ENCODE measurements at places on chromosomes 11 and 22.

DNA sequence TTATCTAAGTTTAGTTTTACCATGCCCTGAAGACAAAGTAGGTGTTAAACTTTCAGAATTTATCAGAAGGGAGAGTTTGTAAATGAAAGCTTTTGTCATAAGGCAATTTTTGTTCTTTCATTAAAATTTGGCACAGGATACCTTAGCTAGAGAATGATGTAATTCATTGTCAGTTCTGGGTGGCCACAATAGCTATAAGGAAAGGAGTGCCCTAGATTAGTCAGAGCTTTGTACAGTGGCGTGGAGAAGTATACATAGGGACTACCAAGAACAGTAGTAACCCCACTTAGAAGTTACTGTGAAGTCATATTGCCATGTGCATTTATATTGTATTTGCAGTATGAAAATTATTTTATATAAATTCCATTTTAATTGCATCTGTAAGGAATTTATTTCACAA lies 126.3 kb upstream of the CARD18 start:
- DNase-seq = no peak

DNA sequence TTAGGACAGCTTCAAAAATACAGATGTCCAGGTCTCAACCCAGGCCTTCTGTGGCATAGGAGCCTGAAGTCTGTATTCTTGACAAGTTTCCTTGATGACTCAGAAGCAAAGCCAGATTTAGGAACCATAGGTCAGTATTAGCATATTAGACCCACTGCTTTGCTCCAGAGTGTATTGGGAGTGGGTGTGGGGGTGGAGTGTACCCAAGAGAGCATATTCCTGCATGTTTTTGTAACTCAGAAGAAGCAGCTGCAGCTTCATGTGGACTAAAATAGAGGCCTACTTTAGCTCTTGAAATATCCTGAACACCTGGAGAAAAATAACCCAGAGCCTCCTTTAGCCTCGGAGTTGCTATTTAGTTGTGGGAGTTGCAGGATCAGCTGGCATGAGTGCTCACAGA lies 106.7 kb downstream of the CCDC81 start:
- DNase-seq = no peak

- no peak for DNase-seq
Observed at GRCh38 chr22:24319451-24319850, 48.8 kb downstream of the SPECC1L start.

GRCh38 chr11:2761131-2762030 lies 61.6 kb upstream of the KCNQ1OT1 start:
- DNase-seq = no peak

DNA sequence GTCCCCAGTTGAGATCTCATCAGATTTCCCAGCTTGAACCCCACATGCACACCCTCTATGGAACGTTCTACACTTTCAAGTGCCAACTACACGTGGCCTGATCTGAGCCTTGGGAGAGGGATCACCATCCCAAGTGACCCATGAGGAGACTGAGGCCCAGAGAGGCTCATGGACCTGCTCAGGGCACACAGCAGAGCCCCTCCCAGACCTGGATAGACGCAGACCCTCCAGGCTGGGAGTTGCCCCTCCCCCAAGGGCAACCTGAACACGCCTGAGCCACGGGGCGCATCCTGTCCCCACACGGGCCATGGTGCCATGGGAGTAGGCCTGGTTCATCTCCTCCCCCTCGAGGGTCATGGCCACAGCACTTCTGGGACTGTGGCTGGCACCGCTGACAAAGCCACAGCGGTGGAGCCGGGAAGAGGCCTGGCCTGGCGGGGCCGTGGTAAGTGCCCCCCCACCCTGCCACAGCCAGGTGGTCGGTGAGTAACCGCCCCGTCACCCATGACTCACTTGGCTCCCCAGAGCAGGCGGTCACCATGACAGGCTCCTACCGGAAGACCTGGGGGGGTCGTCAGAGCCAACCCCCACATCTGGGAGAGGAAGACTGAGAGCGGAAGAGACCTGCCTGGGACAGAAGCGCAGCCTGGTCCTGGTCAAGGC lies 8.1 kb downstream of the WNT7B start:
- no peak for DNase-seq

DNA sequence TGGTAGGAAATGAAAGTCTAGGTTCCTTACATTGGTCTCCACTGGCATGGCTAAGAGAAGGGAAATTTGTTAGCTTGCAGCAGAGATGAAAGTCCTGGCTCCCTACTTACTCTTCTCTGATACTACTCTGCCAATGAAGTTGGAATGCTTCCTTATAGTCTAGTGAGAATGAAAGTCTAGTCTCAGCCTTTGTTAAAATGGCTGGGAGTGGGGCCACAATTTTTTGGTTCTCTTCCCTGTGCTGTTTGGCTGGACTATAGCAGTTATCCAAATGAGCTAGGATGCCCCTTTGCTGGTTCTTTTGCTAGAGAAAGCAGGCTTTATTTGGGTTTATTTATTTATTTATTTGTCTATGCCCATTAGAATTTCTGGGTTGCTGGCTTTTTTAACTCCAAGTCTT lies 414.3 kb downstream of the AASDHPPT start:
- DNase-seq = no peak

- no peak for DNase-seq
Observed at GRCh38 chr22:44736581-44737405, 15.6 kb upstream of the ARHGAP8 start.

GRCh38 chr11:68214173-68215086 lies 1.3 kb upstream of the KMT5B start:
- DNase-seq = no peak

GRCh38 chr11:14124350-14124749 lies 161.8 kb downstream of the SPON1 start:
- DNase-seq = no peak

DNA sequence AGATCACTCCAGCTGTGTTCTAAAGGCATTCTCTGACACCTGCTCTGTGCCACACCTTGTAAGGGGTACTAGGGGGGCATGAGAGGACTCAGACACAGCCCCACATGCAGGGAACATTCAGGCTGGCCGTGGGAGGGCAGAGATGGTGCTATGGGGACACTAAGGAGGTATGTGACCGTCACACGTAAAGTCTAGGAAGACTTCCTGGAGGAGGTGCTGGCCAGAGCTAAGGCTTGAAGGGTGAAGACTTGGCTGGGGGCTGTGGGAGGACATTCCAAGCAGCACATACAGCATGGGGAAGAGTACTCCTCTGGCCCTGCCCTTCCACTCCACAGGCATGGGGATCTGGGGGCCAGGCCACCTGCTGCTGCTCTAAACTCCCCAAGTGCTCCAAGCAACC lies 48.5 kb upstream of the TCF20 start:
- DNase-seq = no peak

- DNase-seq = no peak
Observed at GRCh38 chr22:23074451-23074850, 4.1 kb downstream of the GNAZ start.

- no peak for DNase-seq
Observed at GRCh38 chr11:75851203-75851602, 36.2 kb downstream of the UVRAG start.

GRCh38 chr22:44373234-44373633 lies 60.5 kb upstream of the SHISAL1 start:
- no peak for DNase-seq

- no peak for DNase-seq
Observed at GRCh38 chr11:124867700-124868099, 2.5 kb downstream of the ROBO3 start.

GRCh38 chr11:128421577-128422330 lies 165.6 kb downstream of the ETS1 start:
- DNase-seq = no peak

GRCh38 chr11:45412051-45412471 lies 125.9 kb upstream of the SYT13 start:
- no peak for DNase-seq

- DNase-seq = no peak
Observed at GRCh38 chr11:46102843-46103242, 18.4 kb downstream of the PHF21A start.

DNA sequence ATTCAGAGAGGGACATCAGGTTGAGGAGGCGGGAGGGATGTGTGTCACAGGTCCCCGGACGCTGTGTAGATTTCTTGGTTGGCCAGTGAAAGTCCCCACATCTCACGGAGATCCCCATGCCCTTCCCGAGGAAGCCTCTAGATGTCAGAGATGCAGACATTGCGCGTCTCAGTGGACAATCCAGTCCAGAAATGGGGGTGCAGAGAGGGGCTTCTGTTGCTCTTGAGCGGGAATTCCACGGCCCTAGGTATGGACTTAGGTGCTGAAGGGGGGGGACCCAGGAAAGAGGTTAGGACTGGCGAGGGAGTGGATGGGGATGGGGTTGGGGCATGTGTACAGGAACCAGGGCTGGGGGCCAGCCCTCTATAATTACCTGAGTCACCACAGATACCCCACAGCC lies 7.0 kb downstream of the THY1 start:
- DNase-seq = no peak

DNA sequence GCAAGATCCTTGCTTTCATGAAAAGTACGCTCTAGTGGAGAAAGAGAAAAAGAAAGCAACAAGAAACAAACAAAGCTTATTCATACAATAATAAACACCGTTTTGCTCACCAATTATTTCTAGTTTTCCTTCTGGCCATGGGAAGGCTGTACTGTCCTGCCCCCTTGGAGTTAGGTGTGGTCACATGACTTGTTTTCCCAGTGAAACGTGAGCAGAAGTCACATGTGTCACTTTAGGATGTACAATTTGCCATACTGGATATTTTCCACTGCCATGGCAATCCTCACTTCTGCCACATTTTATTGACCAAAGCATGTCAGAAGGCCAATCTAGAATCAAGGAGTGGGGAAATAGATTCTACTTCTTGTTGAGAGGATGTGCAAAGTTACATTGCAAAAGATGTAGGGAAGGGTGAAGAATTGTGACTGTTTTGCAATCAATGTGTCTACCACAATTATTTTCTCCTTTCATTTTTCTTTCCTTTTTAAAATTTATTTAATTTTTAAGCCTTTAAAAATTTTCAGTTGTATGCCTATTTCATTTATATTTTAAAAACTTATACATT lies 24.3 kb upstream of the TRAF6 start:
- DNase-seq = no peak

DNA sequence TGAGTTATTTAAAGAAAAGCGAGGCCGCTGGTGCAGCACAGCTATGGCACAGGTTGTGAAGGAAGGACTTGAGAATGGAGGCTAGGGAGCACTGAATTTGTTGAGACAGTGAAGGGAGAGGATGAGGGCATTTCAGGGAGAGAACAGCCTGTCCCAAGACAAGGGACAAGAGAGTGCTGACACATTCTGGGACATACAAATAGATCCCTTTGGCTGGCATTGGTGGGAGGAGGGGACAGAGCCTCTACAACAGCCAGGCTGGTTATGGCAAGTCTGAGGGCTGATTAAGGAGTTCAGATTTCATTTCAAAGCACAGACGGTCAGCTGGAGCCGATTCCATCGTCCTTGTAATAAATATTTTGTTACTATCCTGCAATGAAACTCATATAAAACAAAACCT lies 1.7 kb upstream of the SLC29A2 start:
- no peak for DNase-seq

DNA sequence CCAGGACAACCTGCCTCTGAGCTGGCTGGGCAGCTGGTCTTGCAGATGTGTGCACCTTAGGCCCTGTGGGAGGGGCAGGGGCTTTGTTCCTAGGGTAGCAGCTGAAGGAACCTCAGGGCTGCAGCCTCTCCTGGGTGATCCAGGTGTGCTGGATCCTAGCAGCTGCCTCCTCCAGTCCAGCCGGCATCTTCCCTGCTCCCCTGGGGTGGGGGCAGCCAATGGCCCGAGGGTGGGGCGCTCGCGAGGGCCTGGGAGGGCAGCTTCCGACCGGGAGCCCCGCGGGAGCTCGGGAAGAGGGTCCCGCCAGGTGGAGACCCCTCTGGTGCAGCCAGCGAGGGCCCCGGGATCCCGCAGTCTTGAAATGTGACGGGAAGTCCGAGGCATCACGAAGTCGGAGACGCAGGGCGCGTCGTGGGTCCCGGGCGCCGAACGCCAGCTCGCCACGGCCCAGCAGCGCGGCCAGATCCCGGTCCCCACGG lies 1.7 kb downstream of the IFITM1 start:
- no peak for DNase-seq

GRCh38 chr11:129620237-129621104 lies 195.2 kb upstream of the TMEM45B start:
- no peak for DNase-seq

DNA sequence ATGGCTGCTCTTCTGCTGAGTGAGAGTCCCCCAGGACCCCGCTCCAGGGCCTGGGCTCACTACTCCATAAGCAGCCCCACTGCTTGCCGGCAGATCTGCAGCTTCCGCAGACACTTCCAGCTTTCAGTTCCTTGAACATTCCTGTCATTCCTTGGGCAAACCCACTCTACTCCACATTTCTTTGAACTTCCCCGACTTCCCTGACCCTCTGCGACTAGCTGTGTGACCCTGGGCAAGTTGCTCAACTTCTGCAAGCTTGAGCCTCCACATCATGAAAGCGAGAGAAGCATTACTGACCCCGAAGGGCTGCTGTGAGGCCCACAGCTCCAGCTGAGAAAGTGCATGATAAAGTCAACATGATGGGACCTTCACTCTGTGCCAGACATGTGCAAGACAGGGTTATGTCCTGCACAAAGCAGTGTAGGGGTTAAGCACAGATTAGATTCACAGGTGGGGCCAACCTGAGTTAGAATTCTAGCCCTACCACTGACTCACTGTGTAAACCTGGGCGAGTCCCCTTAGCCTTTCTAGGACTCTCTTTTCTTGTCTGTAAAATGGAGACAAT lies 51.8 kb downstream of the THAP12 start:
- no peak for DNase-seq

- no peak for DNase-seq
Observed at GRCh38 chr11:8017894-8018483, 30.9 kb downstream of the EIF3F start.

- DNase-seq = no peak
Observed at GRCh38 chr11:47566149-47566698, 825 bp downstream of the PTPMT1 start.

GRCh38 chr11:72746821-72747220 lies 5.4 kb downstream of the ARAP1 start:
- no peak for DNase-seq

GRCh38 chr11:125176866-125177265 lies 12.3 kb downstream of the PKNOX2 start:
- DNase-seq = no peak

- DNase-seq = no peak
Observed at GRCh38 chr22:46618667-46619066, 1.5 kb upstream of the GRAMD4 start.

GRCh38 chr11:97615546-97615945 lies 1225.7 kb downstream of the JRKL start:
- DNase-seq = no peak

- DNase-seq = no peak
Observed at GRCh38 chr22:31085493-31085824, 4.3 kb downstream of the SMTN start.

GRCh38 chr11:33062137-33062536 lies 22.8 kb downstream of the TCP11L1 start:
- DNase-seq = no peak

Data from cortex of kidney (tissue), 1 donor.